Omental fat pad (tissue), 4 donors: ENCODE measurements at places on chromosomes 12 and 14. TPM values are rescaled to one million over a fixed set of nuclear protein-coding genes. Genes with fewer than 3 reads are reported as not detected.

Gene SPIC
- total RNA-seq = not detected

DNA sequence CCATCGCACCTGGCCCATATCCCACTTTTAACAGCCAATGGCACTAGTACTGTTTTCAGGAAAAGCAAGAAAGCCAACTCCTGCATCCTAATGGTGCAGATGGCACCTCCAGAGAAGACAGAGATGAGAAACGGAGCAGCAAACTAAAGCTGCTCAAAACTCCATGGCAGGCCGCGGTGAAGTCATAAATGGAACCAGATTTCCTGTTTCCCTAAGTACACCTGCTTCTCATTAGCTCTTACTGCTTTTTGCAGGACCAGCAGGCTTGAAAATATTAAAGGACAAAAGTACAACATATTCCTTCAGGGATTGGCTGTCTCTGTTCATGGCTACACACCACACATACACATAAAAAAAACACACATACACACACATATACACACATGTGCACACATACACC lies 36.7 kb upstream of the LGALS3 start:
- DNase-seq = no peak

DNA sequence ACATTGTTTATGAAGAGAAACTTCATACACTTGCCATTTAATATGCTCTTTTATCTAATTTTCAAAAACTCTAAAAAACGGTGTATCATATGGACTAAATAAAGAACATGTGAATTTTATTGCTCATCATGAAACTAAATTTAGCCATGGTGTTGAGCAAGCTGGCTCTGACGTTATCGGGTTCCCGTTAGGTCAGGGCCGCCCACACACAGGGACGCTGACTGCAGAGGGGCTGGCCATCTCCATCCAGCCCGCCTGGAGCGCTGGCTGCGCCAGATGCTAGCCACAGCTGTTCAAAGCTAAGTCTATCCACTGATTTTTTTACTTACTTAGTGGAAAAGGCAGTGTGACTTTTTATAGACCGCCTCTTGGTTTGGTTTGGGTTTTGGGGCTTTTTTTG lies 36.5 kb upstream of the DYNC1H1 start:
- peak; percentile 79 for DNase-seq

- DNase-seq = no peak
These were observed 36.9 kb upstream of the NCOR2 start for GRCh38 chr12:124604264-124604680.

Gene BDKRB2
- total RNA-seq = 13.5 TPM

GRCh38 chr12:14510574-14510973 lies 57.1 kb downstream of the PLBD1 start:
- no peak for DNase-seq

Gene CLMN
- 35.3 TPM for total RNA-seq

Gene KCNK10
- not detected for total RNA-seq

GRCh38 chr14:104217486-104218360 lies 79.3 kb downstream of the KIF26A start:
- no peak for DNase-seq

DNA sequence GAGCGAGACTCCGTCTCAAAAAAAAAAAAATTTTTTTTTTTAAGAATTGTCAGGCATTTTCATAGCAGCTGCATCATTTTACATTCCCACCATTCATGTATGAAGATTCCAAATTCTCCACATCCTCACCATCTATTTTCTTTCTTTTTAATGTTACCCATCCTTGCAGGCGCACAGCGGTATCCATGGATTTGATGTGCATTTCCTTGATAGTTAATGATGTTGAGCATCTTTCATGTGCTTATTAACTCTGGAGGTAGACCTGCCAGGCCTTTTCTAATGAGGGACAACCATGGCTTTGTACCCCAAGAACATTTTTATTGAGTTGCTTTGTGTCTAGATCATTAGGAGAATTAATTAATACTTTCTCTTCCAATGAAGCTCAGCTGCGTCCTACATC lies 1.6 kb upstream of the RNF34 start:
- no peak for DNase-seq

GRCh38 chr12:67989184-67989920 lies at the start of gene IFNG-AS1:
Gene IFNG-AS1 (plus strand): TSS chr12:67989447.
- DNase-seq = no peak

DNA sequence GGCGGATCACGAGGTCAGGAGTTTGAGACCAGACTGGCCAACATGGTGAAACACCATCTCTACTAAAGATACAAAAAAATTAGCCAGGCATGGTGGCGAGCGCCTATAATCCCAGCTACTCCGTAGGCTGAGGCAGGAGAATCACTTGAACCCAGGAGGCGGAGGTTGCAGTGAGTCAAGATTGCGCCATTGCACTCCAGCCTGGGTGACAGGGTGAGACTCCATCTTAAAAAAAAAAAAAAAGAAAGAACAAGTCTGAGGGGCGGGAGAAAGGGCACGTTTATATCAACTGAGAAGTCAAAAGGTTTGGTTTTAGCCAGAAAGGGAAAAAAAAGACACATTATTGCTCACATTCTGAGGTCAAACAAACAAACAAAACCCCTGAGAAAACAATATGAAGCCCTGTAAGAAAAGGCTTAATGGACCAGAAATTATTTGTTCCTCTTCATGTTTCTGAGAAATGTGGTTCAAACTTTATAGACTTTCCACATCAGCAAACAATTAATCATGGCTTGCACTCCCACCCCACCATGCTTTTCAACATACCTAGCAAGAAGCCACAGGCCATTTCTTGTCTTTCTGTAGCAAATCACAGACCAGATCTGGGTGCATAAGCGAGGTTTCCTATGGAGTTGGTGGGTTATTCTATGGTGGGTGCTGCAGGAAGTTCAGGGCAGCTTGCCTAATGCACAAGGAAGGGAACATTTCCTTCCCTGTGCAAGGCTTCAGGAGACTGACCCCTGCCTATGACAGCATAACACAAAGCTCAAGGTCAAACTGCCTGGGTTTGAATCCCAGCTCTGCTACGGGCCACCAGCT lies 80.1 kb downstream of the SSPN start:
- no peak for DNase-seq

GRCh38 chr12:105552056-105552455 lies 221.6 kb downstream of the C12orf75 start:
- no peak for DNase-seq

Gene AQP5
- total RNA-seq = not detected

Gene CCDC197
- not detected for total RNA-seq

- no peak for DNase-seq
These were observed 19.3 kb downstream of the CHD8 start for GRCh38 chr14:21436567-21437062.

- no peak for DNase-seq
These were observed 885.8 kb downstream of the FSCB start for GRCh38 chr14:43621282-43621681.

Gene KRT86
- not detected for total RNA-seq

- no peak for DNase-seq
These were observed 64.6 kb downstream of the C14orf132 start for GRCh38 chr14:96103560-96104460.
